ENCODE measurements at places on chromosomes 6 and 20. TPM values are rescaled to one million over a fixed set of nuclear protein-coding genes. Genes with fewer than 3 reads are reported as not detected.

- DNase-seq = no peak
- H3K27ac ChIP-seq = no peak overlapping the region
- no peaks in the 10 kb centered on the region for H3K36me3 ChIP-seq
Observed at GRCh38 chr6:111591370-111591900, 14.2 kb downstream of the TRAF3IP2 start.

- H3K36me3 ChIP-seq = no peaks in the 10 kb centered on the region
- H3K27ac ChIP-seq = no peak overlapping the region
- H3K4me3 ChIP-seq = no peak overlapping the region
- no peaks in the 10 kb centered on the region for H3K27me3 ChIP-seq
Observed at GRCh38 chr6:169316651-169317050, 63.0 kb upstream of the THBS2 start.

- H3K36me3 ChIP-seq = peaks cover 12% of the 10 kb centered on the region
- H3K27ac ChIP-seq = no peak overlapping the region
- no peaks in the 10 kb centered on the region for H3K4me1 ChIP-seq
- no peak overlapping the region for H3K4me3 ChIP-seq
- no peak for DNase-seq
Observed at GRCh38 chr6:121951918-121952379, 447.5 kb upstream of the HSF2 start.

XKR7 gene
- 284 TPM for total RNA-seq

- H3K36me3 ChIP-seq = peaks cover 4% of the 10 kb centered on the region
- H3K27me3 ChIP-seq = peaks cover 19% of the 10 kb centered on the region
- H3K4me1 ChIP-seq = peaks cover 4% of the 10 kb centered on the region
Observed at GRCh38 chr6:44291841-44292240, 21.3 kb downstream of the AARS2 start.

DNA sequence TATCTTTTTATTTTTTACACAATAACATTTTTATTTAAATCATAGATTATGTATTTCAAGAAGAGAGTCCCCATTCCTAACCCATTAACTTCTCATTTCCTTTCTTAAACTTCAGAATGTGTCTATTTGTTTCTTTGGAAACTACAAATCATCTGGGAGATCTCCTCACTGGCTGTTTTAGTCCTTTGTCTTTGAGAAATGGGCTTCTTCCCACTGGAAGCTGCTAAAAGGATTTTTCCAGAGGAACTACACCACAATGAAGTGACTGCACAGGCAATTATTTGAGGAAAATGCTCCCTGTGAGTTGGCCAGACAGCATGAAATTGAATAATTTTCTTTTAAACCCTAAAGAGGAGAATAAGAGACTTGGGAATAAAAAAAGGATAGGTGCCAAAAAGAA, 119.1 kb downstream of the TENT5A start:
- peaks cover 9% of the 10 kb centered on the region for H3K36me3 ChIP-seq
- DNase-seq = no peak
- no peak overlapping the region for H3K4me3 ChIP-seq
- H3K4me1 ChIP-seq = no peaks in the 10 kb centered on the region
- no peaks in the 10 kb centered on the region for H3K27me3 ChIP-seq

GGT7 gene
- 81.9 TPM for total RNA-seq
